ENCODE measurements at places on chromosomes 6 and 20.

DNA sequence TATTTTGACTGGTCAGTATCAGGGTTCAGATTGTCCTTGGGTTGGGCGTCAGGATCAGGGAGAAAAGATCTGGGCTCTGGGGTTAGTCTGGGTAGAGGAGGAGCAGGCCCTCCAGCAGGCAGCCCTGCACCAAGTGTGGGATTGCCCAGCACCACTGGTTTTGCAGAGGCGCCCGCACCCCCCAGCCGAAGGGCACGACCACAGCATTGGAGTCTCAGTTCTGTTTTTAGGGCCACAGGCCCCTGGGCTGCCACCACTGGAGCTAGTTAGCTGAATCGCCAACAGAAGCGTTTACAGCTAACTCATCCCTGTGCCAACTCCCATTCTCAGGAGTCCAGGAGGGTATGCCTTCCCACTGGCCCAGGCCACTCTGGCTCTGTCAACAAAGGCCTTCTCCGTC lies 84.2 kb downstream of the TCP11 start:
- no peak for DNase-seq

GRCh38 chr6:14622085-14622484 lies 504.5 kb downstream of the CD83 start:
- no peak for DNase-seq

DNA sequence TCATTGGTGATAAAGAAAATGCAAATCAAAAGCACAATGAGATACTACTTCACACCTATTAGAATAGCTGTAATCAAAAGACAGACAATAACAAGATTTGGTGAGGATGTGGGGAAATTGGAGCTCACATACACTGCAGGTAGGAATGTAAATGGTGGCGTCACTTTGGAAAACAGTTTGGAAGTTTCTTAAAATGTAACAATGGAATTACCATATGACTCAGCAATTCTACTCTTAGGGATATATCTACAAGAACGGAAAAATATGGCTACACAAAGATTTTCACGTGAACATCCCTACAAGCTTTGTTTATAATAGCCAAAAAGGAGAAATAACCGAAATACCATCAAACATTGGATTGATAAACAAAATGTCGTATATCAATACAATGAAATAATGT lies 270.4 kb downstream of the DOK5 start:
- no peak for DNase-seq

GRCh38 chr6:25389471-25389870 lies 110.3 kb downstream of the CARMIL1 start:
- DNase-seq: no peak

DNA sequence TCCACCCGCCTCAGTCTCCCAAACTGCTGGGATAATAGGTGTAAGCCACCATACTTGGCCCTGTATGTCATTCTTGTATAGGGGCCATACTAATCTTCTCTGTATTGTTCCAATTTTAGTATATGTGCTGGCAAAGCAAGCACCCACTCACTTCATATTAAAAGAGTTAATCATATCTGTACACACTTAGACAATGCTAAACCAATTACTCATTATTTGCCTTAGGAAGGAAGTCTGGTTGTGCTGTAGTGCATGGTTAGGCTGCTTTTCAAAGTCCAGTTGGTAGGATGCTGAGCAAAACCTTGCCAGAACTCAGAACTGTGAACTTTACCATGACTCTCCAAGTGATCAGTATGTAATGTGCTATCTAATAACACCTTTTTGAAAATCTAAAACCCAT lies 88.6 kb downstream of the LIN28B start:
- DNase-seq: no peak

GRCh38 chr6:138692058-138692977 lies 81.3 kb upstream of the CCDC28A start:
- DNase-seq: no peak

DNA sequence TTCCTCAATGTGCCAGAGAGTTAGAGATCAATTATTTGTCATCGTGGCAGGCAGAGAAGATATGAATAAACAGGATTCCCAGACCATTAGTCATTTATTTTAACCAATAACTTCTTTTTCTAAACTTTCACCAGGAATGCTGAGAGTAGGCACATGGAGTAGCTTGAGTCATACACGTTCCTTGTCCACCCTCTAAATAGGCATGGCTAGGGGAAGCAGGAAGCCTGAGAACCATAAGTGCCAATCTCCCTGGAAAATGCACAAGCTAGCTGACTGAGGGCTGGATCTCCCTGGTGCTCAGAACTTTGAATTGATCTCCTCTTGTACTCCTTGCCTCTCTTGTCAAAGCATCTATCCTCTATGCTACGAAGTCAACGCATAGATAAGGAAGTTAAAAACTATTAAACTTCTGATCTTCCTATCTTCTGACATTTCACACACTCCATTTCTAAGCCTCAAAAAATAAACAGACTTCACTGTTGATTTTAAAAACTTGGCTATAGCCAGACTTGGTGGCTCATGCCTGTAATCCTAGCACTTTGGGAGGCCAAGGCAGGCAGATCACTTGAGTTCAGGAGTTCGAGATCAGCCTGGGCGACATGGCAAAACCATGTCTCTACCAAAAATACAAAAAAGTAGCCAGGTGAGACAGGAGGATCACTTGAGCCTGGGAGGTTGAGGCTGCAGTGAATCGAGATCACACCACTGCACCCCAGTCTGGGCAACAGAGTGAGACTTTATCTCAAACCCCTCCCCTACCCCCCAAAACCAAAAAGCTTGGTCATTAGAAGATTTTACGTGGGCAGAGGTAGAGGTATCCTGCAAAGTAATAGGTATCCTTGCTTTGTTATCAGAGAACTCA lies 11.8 kb downstream of the ADTRP start:
- DNase-seq: no peak

GRCh38 chr6:37221585-37222124 lies 35.9 kb upstream of the TBC1D22B start:
- peak; percentile 29 for DNase-seq

GRCh38 chr20:15603506-15603905 lies 969.7 kb downstream of the KIF16B start:
- no peak for DNase-seq

GRCh38 chr6:115819506-115819905 lies 241.2 kb downstream of the FRK start:
- DNase-seq: no peak

DNA sequence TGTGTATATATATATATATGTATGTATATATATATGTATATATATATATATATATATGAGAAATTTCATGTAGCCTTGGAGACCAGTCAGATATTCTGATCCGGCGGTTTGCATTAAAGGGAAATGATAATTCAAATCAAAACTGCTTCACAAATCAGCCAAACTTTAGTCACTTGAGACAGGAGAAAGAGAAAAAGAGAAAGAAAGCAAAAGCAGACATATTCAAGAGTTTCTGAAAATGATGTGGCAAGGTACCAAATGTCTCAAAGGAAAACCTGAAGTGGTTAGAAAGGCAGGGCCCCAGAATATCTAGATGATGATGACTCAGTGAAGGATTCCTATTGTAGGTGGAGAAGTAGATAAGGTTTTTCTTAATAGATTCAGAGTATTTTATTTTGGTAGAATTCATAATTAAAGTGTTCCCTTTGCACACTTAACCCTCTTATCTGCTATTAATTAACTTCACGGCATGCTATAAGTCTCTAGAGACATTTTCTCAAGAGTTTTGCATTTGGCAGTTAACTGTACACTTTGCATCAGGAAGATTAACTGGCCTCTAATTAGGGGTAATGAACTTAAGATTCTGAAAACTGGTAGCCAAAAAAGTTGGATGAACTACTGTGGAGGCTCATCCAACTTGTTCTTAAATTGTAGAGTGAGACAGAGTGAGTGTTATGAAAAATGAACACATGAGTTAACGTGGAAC lies 50.1 kb upstream of the ASF1A start:
- DNase-seq: no peak

- DNase-seq: no peak
Measured at GRCh38 chr6:139841794-139842215, 467.4 kb upstream of the CITED2 start.

DNA sequence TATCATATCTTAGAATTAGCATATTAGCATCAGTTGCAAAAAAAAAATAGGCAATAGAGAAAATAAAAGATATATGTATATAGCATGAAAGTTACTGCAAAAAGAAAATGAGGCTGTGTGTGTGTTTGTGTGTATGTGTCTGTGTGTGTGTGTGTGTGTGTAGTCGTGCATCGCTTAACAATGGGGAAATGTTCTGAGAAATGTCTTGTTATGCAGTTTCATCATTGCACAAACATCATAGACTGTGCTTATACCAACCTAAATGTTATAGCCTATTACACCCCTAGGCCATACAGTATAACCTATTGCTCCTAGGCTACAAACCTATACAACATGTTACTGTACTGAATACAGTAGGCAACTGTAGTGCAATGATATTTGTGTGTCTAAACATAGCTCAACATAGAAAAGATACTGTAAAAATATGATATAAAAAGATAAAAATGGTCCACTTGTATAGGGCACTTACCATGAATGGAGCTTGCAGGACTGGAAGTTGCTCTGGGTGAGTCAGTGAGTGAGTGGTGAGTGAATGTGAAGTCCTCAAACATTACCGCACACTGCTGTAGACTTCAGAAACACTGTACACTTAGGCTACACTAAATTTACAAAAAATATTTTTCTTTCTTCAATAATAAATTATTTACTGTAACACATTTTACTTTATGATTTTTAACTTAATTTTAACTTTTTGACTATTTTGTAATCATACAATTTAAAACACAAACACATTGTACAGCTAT lies 805.1 kb downstream of the KIF16B start:
- no peak for DNase-seq

DNA sequence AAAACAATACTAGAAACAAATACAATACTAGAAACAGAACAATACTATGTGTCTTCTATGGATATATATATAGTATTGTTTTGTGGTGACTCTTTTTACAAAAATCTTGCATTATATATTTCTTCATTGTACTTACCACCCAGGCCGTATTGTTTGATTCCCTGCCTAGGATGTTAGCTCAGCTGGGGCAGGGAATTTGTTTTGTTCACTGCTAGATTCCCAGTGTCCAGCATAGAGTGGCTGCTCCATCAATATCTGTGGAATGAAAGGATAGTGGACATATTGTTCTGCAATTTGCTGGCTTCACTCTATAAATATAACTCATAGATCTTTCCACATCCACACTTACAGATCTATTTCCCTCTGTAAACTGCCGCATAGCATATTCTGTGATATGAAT lies 21.5 kb upstream of the PREX1 start:
- no peak for DNase-seq

Data from NCI-H187 treated with DMSO at 0.1 percent for 48 hours (cell line).